ENCODE measurements at places on chromosomes 11 and 22. TPM values are rescaled to one million over a fixed set of nuclear protein-coding genes. Genes with fewer than 3 reads are reported as not detected.

BRSK2 gene
- total RNA-seq = 0.16 TPM

SYT13 gene
- total RNA-seq = not detected

KCNE3 gene
- 3.8 TPM for total RNA-seq

NRIP3 gene
- total RNA-seq = 3.0 TPM

TSPO gene
- total RNA-seq = 101 TPM

Measured in bronchial smooth muscle cell (primary cell).